ENCODE measurements at places on chromosomes 1 and 21.
A peak's percentile ranks its signal among the peaks of the same experiment; 100 is the strongest.

DNA sequence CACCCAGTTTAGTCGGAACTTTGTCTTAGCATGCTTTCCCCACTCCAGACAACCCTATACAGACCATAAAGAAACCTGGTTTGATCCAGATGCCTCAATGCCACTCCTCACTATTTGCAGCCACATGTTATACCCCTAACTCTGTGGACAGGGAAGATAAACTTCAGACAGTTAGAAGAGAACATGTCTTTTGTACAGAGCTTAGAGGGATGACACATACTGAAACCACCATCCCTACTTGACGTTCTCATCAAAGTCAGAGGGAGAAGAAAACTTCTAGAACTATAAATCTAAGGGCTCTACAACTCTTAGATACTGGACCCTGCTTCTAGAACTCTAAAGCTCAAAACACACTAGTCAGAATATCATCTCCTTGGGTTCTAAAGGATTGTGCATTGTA lies 3.7 kb downstream of the SYT6 start:
- DNase-seq: no peak

GRCh38 chr1:20280906-20281305 lies 9.8 kb upstream of the VWA5B1 start:
- no peak for DNase-seq

- no peak for DNase-seq
Observed at GRCh38 chr1:85334962-85335361, 58.5 kb upstream of the BCL10 start.

GRCh38 chr1:208329300-208329699 lies 85.1 kb upstream of the PLXNA2 start:
- no peak for DNase-seq

DNA sequence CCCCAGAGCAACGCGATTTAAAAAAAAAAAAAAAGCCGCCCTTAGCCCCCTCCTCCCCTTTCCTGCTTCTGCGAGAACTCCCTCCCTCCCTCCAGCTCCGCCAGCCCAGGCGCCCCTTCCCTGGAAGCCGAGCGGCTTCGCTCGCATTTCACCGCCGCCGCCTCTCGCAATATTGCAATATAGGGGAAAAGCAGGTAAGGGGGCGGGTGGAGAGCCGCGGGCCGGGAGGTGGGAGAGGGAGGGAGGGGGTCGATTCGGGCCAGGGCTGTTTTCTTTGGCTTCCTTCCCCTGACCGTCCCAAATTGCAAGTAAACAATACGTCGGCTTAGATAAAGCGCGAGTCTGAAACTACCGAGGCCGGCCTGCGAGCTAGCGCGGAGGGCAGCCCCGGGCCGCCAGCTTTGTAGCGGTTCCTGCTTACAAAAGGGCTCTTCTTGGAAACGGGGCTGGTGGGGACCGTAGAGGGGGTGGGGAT lies 408 bp downstream of the LMO4 start:
- DNase-seq: peak; percentile 24

DNA sequence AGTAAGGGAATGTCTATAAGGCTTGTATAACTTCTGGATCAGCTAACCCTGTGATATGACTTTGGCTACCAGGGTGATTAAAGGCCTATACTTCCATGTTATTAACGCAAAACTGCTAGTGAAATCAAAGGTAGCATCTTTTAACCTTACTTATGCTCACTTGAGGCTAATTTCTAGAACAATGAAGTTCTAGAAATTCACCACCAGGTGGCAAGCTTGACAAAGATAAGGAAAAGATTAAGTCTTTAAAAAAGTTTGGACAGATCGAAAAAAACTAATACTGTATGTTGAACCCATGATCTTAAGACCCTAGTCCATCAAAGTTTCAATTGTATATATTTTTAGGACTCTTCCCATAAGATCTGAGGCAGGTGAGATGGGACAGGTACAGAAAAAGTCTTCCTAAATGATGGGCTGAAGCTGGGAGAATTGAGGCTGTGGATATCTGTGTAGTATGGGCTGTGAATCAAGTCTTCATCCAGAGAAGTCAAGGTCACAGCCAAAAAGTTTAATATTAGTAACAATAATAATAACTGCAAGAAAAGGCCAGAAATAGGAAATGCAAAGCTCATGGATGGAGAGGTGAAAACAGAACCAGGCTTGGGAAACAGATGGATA lies 18.8 kb downstream of the KYAT3 start:
- DNase-seq: no peak

DNA sequence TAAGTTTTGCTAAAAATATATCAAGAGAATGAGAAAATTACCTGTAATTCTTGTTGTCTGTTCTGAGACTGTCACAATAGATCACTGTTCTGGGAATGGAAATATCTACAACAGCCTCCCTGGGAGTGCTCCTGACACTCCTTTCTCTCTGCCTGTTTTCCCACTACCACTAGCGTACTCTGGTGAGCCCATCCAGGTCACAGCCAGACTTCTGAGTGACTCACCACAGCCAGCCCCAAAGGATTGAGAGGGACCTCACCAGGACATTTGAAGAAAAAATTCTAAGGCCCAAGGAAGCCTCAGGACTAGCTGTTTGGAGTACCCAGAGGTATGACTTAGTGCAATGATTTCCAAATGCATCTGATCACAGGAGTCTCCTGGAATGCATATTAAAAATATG lies 39.0 kb upstream of the TADA1 start:
- no peak for DNase-seq

DNA sequence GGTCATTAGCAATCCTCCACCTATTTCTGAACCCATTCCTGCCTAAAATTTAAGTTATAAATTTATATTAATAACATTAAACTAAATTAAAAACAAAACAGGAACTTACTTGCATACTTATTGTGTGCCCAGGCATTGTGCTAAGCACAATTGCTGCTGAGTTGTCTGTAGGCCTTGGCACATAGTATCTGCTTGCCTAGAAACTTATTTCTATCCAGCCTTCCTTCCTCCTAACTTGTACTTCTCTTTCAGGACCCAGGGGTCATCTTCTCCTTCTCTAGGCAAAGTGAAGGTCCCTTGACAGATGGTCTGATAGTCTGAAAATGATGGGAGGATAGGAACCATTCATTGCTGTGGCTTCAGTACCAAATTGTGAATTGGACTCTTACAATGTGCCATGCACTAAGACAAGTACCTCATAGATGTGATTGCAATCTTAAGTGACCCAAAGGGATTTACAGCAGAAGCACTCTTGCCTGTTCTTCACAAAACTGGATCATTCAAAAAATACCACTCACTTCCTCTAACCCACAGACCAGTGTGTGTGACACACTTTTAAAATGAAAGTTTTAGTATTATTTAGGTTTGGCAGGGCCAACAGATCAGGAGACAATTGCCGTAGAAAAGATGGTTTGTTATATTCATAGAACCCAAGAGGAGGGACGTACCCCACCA lies 10.3 kb upstream of the CD101 start:
- DNase-seq: no peak

GRCh38 chr1:154626456-154627256 lies 18.7 kb upstream of the ADAR start:
- DNase-seq: no peak

- DNase-seq: no peak
Observed at GRCh38 chr1:211825980-211826379, 4.6 kb downstream of the LPGAT1 start.

DNA sequence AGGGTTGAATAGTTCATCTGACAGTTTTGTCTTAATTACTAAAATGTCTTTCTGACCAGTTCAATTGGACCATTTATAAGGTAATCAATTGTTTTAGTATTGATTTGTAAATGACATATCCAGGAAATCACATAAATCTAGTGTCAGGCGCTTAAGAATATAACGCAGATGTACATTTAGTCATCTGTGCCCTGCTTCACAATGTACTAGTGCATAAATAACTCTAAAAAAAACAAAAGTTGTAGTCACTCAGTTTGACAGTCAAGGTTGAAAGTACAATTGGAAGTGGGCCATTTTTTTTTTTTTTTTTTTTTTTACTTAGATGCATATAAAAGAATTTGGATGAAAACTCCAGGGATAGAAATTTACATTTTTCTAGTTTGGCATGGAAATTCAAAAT lies 490.4 kb downstream of the PTPRC start:
- DNase-seq: no peak

DNA sequence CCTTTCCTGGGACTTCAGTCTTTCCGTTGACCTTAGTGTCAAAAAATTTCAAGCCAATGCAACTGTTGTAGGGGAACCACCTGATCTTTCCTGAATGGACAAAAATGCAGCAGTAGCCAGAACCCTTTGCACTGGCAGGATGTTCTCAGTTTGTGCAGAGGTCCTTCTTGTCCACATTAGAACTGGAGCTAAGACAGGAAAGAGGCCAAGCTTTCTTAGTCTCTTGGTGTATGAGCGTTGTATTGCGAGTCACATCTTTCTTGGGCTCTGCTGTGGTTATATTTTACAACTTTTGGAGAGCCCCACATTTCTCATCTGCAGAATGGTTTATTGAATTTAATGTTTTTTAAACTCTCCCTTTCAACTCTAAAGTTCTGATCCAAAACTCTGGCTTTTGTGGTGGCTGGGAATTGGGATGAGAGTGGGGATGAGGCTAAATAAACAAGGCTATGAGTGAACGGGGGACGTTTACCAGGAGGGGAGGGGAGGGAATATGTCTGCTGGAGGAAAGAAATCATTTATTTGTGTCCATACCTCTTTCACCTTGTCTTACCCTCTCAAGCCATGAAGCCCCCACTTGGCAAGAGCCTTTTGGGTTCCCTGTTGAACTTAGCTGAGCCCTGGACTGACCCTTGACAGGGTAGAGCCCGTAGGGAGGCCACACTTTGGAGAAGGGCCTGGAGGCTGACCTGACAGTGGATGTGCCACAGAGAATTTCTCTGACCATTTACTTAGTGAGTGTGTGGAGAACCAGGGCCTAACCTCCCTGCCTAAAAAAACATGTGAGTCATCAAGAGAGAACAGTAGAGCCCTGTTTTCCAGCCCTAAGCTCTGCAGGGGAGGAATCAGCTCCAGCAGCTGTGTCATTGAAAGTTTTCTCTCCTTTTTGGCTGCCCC lies 586 bp downstream of the CHI3L2 start:
- DNase-seq: no peak
